ENCODE measurements at places on chromosomes 11 and 22.

GRCh38 chr22:45207981-45208664 lies 32.6 kb downstream of the KIAA0930 start:
- DNase-seq: no peak

- DNase-seq: no peak
Measured at GRCh38 chr11:75298976-75299260, 52.5 kb downstream of the ARRB1 start.

- DNase-seq: no peak
Measured at GRCh38 chr22:31206896-31207687, 5.0 kb upstream of the LIMK2 start.

- DNase-seq: no peak
Measured at GRCh38 chr22:40031766-40032470, 37.2 kb downstream of the FAM83F start.

DNA sequence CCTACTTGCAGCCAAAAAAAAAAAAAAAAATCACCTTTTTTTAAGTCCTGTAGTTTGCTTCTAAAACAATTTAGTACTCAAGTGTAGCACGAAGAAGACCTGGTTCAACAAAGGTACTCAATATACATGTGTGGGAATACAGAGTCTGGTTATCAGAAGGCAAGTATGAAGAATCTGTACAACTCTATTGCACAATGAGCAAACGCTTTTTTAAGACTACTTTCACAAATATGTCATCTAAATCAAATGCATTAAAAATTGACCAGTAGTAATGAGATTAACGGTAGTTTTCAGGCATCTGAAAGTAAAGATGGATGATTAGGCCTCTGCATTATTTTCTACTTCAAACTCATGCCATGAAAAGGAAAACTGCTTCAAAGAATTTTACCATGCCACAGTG lies 9.5 kb downstream of the CHORDC1 start:
- DNase-seq: no peak

DNA sequence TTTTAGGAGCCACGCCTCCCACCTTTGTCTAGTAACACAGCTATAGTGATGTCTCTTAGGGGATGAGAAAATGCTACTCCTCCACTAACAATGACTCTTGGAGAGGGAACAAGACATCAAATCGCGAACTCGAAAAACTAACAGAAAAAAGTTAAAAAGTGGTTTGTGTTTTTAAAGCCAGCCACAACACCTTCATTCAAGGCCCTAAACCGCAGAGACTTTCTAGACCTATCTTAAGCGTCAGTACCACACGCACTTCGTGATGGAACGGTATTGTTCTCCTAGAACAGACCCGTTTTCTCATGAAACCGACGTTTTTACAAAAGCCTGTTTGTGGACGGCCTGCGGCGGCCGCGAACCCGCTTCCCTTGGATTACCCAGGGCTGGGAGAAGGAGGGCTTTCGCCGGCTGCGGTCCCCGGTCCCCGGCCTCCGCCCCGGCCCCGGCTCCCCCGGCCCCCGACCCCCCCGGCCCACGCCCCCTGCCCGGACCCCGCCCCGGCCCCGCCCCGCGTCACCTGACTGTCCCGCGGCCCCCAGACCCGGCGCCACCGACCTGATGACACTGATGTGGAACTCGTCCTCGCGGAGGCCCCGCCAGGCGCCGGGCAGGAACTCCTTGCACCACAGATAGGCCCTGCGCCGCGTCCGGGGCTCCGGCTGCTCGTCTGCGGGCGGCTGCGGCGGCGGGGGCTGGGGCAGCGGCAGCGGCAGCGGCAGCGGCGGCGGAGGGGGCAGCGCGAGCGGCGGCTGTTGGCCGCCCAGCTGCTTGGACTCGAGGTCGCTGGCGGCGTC lies 718 bp downstream of the CHKA start:
- no peak for DNase-seq

GRCh38 chr11:131889146-131889577 lies 518.7 kb downstream of the NTM start:
- no peak for DNase-seq

DNA sequence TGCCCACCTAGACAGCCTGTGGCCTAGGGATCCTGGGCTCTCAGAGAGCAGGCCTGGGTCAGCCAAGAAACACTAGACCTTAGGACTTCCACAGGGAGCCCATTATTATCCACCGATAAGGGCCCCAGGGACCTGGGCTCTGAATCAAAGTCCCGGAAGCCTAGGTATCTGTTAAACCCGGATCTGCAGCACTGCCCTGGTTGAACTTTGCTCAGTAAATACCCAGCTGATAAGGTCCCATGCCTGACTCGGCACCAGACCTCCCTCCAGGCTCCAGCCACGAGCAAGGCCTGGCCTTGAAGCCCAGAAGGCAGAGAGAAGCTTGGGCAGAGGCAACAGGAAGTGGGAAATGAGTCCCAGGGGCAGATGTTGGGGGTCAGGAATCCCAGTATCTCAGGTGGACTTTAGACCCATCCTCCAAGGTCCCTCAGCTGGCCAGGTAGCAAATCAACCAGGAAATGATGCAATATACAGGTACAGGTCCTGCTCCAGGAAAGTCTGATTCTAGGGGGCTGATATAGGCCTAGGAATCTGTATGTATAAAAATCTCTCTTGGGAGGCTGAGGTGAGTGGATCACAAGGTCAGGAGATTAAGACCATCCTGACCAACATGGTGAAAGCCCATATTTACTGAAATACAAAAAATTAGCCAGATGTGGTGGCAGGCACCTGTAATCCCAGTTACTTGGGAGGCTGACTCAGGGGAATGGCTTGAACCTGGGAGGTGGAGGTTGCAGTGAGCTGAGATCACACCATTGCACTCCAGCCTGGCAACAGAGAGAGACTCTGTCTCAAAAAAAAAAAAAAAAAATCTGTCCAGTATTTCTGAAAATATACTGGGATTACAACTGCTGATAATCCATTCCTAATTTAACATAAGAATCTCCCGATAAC lies 18.7 kb downstream of the POU2AF1 start:
- no peak for DNase-seq

DNA sequence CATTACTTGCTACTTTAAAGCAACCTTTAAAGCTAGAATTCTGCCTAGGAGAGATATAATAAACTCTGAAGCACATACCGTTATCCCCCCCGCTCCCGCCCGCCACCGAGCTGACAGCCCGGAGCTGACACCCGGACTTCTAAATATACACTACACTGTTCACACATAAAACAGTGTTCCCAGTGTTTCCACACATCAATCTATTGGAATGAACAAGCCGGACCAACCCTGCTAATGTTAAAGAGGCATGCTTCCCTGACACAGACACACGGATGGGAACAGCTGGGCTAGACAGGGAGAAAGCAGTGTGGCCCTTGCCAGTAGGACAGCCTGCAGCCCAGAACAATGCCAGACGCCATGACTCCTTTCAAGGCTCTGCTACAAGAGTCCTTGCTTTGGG lies 108.4 kb upstream of the CSNK2A3 start:
- no peak for DNase-seq

DNA sequence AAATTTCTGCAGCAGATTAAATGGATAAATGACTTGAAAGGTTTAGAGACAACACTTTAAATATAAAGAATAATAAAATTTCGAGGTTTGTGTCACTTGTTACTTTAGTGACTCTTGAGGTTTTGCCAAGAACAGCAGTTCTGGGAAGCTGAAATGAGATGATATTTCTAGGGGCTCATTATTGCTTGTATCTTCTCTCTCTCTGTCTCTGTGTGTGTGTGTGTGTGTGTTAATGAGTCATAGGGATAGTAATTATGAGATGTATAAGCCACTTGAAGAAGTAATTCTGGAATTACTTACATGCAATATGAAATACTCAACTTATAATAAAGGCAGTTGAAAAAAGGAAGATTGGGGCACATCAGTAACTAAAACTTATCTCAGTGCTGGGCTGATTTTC lies 9.6 kb upstream of the OR10G7 start:
- DNase-seq: no peak

All from activated CD8-positive, alpha-beta memory T cell treated with anti-CD3 and anti-CD28 coated beads for 1 hour (primary cell).